ENCODE measurements at places on chromosomes 7 and 10.

DNA sequence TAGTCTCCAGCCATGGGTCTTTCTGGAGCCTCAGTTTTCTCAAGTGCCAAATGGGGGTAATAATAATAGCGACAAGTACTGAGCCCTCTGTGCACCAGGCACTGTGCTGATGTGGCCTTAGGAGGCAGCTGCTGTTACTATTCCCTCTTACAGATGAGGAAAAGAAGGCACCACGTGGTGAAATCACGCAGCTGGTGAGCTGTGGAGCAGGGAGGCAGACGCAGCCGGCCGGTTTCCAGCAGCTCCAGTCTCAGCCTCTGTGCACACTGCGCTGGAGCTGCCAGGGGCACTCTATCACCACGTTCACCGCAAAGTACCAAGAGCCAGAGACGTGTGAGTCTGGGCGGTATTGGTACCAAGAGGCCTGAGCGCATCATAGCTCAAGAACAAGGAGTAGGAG lies 9.6 kb downstream of the PYROXD2 start:
- no peak for DNase-seq

DNA sequence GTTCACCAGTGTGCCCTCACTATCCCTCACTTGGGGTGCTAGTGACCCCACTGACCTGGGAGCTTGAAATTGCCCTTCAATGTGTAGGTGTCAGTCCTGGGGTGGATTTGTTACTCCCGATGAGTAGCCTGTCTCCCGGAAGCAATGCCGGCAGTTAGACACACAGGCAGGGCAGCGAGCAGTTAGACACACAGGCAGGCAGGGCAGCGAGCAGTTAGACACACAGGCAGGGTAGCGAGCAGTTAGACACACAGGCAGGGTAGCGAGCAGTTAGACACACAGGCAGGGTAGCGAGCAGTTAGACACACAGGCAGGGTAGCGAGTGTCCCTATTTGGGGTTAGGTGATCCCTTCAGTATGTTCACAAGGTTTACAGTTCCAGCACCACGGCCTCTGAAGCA lies 44.0 kb downstream of the VWA2 start:
- no peak for DNase-seq

GRCh38 chr7:11182736-11183135 lies 209.1 kb downstream of the PHF14 start:
- no peak for DNase-seq

DNA sequence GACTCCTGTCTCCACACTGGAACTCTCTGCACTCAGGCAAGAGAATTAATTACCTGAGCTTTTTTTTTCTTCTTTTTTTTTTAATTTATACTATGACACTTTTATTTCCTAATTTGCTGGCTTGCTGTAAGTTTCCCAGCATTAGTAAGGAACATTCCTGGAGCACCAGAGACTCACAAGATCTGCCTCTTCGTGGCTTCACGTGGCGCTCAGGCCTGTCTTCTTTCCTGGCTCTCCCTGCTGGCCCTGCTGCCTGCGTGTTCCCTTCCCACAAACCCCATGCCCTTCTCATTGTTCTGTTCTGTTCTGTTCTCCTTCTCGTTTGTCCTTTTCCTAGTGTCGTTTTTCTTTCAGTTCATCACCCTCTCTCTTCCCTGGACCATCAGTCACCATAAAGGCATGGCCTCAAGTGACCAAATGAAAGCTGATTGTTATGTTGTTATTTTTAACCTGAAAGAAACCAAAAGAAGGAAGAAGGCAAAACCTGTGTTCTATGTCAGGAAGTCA lies 591.6 kb upstream of the PFKP start:
- no peak for DNase-seq

GRCh38 chr7:143382126-143382790 lies 1.1 kb downstream of the ZYX start:
- no peak for DNase-seq

DNA sequence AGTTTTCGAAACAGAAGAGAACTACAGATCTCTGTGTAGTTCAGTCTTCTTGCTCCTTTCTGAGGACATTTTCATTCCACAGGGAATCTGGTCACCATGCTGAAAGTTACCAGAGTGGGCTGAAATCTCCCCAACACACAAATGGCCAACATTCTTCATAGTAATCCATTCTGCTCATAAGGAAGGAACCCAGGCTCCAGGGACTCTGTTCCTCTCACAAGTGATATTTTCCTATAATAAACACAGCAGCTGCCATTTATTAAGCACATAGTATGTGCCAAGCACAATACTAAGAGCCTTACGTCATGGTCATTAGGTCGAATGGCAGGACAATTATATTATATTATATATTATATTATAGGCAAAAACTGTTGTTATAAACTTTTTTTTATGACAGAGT lies 109.8 kb downstream of the RAB11FIP2 start:
- no peak for DNase-seq

GRCh38 chr7:51589111-51589510 lies 272.5 kb upstream of the COBL start:
- no peak for DNase-seq

GRCh38 chr7:23530405-23530804 lies 1.4 kb downstream of the TRA2A start:
- no peak for DNase-seq

- no peak for DNase-seq
These were observed 7.9 kb downstream of the NUDT13 start for GRCh38 chr10:73117976-73118743.

DNA sequence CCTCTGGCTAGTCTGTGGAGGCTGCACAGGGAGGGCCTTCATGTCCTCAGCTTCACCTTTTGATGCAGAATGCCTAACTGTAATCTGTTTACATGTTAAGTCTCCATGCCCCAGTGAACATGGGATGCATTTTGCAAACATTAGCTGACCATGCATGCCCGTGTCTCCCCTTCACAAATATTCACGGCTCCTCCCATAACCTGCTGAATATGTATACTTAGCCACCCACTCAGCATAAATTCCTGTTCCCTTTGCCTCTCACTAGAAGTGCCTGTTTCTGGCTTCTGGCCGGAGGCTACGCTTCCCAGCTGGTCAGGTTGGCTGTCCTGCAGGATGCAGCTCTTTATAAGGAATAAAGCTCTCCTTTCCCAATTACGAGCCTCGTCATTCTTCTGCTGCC lies 552.7 kb downstream of the DNAJB6 start:
- DNase-seq, result no peak

GRCh38 chr10:59898125-59898835 lies 8.1 kb downstream of the CCDC6 start:
- DNase-seq, result no peak

DNA sequence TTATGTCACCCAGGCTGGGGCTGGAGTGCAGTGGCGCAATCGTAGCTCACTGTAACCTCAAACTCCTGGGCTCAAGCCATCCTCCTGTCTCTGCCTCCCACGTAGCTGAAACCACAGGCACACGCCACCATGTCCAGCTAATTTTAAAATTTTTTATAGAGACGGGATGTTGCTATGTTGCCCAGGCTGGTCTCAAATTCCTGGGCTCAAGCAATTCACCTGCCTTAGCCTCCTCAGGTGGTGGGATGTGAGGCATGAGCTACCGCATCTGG lies 123.2 kb upstream of the PARD3 start:
- DNase-seq, result no peak

DNA sequence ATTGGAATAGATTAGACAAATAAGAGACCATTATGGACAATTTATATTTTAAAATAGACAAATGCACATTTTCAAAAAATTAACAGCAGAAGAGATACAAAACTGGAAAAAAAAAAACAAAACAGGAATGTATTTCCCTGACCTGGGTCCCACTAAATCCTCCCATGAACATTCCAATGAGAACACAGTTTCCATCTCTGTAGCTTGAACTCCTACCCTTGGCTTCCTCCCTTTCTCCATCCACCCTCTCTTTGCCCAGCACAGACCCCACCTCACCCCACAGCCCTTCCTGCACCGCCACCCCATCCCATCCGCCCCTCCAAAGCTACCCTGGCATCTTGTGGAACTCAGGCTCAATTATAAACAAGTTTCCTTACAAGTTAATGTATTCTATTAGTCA lies 71.2 kb upstream of the MPP7 start:
- no peak for DNase-seq

- no peak for DNase-seq
These were observed 139.9 kb upstream of the PITRM1 start for GRCh38 chr10:3312403-3312940.

DNA sequence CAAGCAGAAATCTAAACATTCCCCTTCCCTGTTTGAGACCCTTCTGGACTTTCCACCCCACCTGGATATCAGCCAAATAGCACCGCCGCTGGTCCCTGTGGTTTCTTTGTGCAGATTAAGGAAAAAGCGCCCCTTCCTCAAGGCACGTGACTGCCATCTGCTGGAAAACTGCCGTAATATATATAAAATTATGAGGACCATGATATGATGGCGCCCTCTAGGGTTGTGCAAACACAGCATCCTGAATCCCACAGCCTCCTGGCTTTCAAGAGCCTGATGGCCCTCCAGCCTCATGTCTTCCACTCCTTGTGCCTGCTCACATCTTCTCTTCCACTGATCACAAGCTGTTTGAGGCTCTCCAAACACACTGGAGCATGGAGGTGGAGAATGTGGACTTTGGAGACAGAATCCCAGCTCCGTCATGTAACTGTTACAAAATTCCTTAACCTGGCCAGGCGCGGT lies 121.3 kb downstream of the MYL10 start:
- no peak for DNase-seq

DNA sequence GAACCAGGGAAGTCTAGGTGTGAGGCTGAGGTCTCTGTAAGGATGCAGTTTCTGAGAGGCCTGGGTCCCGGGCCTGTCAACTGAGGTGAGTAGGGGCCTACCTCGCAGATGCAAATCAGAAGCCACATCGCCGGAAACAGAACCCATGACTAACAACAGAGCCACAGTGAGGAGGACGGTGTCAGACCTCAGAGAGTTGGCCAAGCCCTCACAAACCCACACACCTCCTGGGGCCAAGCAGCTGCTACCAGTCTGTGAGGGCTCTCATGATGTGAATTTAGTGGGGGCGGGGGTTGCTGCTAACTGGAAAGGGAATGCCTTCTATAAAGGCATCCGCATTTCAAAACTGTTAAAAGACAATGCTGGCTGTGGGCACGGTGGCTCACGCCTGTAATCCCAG lies 103.0 kb downstream of the COBL start:
- no peak for DNase-seq

- DNase-seq, result no peak
These were observed 43.1 kb downstream of the JAZF1 start for GRCh38 chr7:28137463-28137862.

GRCh38 chr10:100998991-100999741 lies 442 bp upstream of the LZTS2 start:
- peak; percentile 57 for DNase-seq

DNA sequence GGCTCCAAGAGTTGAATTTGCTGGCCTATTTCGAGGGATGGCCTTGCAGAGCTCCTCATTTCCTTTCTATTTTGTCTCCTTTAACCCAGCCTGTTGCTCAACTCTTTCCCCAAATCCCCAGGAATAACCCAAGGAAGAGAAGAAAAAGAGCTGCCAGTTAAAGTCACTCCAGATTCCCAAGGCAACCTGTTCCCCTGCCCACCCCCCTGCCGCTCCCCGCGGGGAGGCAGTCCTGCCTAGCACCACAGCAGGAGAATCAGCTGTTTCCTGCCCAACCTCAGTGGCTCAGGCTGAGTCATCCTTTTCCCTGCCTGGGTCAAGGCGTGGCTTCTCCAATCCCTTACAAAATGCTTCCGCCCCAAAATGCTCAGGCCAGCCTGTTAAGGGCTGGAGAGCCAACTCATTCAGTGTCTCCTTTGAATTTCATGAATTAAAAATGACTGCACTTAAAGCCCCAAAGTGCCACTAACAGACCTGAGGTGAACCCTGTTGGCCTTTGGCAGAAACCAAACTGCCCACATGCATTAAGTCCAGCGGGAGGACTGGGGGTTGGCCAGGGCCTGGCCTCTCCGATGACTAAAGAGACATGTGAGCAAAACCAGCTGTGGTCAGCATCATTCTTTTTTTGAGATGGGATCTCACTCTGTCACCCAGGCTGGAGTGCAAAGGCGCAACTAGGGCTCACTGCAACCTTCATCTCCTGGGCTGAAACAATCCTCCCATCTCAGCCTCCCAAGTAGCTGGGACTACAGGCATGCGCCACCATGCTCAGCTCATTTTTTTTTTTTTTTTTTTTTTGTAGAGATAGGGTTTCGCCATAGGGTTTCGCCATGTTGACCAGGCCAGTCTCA lies 83.2 kb upstream of the KIF5B start:
- DNase-seq, result no peak

- DNase-seq, result no peak
These were observed 119.2 kb downstream of the TMEM178B start for GRCh38 chr7:141193066-141193465.

GRCh38 chr7:134931487-134931886 lies 54.8 kb upstream of the AGBL3 start:
- DNase-seq, result no peak

DNA sequence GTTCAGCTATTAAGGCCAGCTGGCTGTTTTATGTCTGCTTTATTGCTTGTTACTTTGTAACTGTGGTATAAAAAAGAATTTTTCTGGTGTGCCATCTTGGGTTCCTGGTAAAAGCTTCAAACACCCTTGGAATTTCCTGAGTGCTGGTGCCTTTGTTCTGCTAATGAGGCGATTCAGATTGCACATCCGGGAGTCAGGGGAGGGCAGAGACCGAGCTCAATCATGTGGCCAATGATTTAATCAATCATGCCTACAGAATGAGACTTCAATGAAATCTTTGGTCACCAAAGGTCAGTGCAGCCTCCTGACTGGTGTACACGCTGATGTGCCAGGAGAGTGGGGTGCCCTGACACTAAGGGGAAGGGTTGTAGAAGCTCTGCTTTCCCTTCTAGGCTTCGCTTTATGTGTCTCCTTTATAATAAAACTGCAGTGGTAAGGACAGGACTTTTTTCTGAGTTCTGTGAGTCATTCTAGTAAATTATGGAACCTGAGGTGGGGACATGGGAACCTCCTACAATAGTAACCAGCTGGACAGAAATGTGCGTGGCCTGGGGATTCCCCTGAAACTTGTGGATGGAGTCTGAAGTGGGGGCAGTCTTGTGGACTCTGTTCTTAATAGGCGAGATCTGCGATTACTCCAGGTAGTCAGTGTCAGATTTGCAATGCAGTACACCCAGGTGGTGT lies 69.4 kb upstream of the OGDHL start:
- DNase-seq, result no peak

DNA sequence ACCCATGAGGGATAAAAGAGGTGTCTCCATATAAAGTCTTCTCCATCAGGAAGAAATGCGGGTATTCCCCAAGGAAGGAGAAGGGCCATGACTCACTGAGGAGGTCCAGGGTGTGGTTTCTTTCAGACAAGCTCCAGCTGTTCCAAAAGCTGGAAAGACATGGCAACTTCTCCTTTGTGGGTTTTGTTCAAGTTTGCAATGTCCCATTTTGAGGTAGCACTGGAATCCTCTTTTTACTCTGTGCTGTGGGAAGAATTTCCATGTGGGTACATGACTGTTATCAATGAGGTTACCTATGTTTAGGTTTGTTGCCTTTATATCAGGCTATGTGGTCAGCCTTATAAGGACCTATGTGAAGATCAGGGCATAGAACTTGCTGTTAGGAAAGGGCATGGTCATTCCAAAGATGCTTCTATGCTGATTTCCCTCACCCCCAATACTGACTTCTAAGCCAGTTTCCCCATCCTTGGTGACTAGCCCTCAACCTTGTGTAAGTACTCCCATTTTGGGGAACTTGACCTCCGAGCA lies 697.5 kb downstream of the INHBA start:
- DNase-seq, result no peak

Data from stimulated activated CD8-positive, alpha-beta memory T cell treated with anti-CD3 and anti-CD28 coated beads, Interleukin-15, amount 100 ng/mL, for 4 hours (primary cell).